Ovary (tissue), 10 donors: ENCODE measurements at places on chromosomes 6 and 20.

DNA sequence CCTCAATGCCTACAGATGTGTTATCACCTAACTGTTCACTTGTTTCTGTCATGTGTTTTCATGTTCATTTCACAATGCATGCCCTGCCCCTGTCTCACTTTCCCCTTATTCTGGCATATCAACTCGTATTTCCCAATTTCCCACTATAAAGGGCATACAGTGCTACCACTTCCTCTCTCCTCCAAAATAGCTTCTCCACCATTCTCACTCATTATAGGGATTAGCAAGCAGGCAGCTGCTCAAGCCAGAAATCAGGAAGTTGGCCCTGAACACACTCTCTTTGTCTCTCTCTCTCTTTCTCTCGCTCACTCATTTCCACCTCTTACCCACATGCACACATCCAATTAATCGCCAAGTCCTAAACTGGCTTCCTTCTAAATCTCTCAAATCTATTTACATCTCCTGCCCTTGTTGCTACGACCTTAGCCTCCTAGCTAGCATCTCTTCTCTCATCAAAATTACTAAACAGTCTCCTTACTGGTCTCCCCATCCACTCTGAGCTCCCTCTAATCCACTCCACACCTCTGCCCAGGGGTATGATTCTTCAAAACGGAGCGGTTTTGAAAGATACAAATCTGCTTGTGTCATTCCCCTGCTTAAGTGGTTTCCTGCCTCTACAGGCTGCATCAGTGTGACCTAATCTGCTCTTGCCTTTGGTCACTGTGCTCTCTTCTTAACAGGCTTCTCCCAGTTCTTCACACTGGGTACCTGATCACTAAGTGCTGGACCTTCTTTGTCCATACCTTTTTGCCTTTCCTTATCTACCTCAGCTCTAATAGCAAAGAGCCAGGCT is 196.2 kb downstream of the BTBD9 start:
- no peak overlapping the region for H3K4me3 ChIP-seq
- no peak overlapping the region for H3K27ac ChIP-seq
- H3K36me3 ChIP-seq, result no peaks in the 10 kb centered on the region

DNA sequence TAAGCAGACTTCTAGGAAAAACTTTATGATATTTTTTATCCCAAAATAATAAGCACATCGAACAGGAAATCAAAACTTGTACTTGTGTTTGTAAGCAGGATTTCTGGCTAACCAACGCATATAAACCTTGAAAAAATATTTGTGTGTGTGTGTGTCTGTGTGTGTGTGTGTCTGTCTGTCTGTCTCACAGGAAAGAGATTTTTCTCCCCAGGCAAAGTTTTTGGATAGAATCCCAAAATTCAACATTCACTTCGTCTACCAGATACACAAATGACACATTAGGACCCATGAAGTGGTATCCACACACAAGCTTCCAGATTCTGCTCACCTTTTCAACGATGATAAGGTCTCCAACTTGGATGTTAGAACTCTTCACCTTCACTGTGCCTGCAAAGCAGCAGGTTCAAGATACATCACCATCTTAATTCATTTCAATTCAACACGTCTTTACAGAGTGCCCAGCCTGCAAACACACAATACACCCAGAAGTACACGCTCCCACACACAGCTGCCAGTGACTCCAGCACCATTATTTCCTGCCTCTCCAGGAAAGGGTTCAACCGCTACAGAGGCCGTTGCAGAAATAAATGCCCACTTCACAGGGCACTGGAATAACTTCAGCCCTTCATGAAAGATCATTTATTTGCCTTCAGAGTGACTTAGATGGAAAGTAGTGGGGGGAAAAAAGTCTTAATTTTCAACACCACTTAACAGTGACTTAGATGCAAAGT is 70.9 kb downstream of the ATP9A start:
- H3K27me3 ChIP-seq, result no peaks in the 10 kb centered on the region
- DNase-seq, result no peak

GRCh38 chr6:127608554-127609270 is 31.7 kb downstream of the C6orf58 start:
- no peak overlapping the region for H3K4me3 ChIP-seq
- peaks cover 3% of the 10 kb centered on the region for H3K27me3 ChIP-seq
- H3K4me1 ChIP-seq, result no peaks in the 10 kb centered on the region
- no peak for DNase-seq

DNA sequence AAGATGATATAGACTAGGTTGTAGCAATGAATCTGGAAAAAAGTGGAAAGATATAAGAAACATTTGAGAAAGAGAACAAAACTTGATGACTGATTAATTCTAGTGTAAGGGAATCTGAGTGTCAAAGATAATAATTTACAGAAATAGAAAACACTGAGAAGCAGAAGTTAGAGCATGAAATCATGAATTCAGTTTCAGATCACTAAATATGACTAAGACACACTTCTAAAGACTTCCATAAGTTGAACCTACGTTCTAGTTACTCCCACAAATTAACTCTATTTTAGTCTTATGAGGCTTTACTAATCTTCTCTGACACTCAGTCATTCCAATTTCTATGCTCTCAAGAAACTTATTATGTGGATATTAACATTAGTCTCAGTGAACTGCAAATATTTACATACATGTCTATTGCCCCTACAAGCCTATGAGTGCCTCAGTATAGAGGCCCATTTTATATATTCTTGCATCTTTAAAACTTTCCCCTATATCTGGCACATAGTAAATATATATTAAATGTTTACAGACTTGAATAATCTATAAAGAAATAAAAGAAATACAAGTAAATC is 30.4 kb downstream of the IBTK start:
- no peaks in the 10 kb centered on the region for H3K27me3 ChIP-seq
- no peak for DNase-seq
- H3K36me3 ChIP-seq, result no peaks in the 10 kb centered on the region
- no peaks in the 10 kb centered on the region for H3K4me1 ChIP-seq
- no peak overlapping the region for H3K27ac ChIP-seq

DNA sequence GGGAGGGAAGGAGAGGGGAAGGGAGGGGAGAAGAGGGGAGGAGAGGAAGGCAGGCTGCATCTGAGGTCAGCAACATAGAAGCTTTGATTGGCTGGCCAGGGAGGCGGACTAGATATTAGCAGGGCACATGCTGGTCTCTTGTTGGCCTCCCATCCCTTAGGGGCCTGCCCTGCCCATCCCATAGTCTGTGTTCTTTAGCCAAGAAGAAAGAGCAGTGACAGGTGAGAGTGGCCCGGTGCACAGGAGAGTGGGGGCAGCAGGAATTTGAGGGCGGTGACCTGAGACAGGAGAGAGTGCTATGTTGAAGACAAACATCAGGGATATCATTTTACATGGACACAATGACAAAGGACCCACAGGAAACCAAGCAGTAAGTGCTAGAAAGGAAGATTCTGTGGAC is 413.5 kb downstream of the SYNE1 start:
- no peak for DNase-seq
- no peak overlapping the region for H3K4me3 ChIP-seq
- H3K27ac ChIP-seq, result no peak overlapping the region
- H3K36me3 ChIP-seq, result no peaks in the 10 kb centered on the region
